ENCODE measurements at places on chromosomes 5 and 9.

DNA sequence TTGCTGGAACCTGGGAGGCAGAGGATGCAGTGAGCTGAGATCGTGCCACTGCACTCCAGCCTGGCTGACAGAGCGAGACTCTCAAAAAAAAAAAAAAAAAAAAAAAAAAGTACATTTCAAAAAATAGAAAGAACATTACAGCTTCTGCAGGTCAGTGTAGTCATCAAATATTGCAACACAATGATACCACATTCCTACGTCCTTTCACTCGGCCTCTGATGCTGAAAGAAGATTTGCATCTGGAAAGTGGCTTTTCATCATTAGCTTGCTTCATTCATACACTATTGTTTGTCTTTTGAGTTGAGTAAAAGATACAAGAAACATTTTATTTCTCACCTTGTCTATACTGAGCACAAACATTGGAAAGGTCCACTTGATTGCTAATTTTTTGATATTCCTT lies 59.6 kb upstream of the CPLANE1 start:
- H3K4me1 ChIP-seq = no peaks in the 10 kb centered on the region
- H3K27ac ChIP-seq = no peak overlapping the region
- peaks cover 17% of the 10 kb centered on the region for H3K36me3 ChIP-seq
- no peak overlapping the region for H3K4me3 ChIP-seq

- no peaks in the 10 kb centered on the region for H3K4me1 ChIP-seq
- no peak overlapping the region for H3K4me3 ChIP-seq
- DNase-seq = no peak
- H3K27ac ChIP-seq = no peak overlapping the region
- H3K27me3 ChIP-seq = no peaks in the 10 kb centered on the region
- H3K36me3 ChIP-seq = peaks cover 1% of the 10 kb centered on the region
These were observed 46.8 kb upstream of the OTULINL start for GRCh38 chr5:14534773-14535172.

DNA sequence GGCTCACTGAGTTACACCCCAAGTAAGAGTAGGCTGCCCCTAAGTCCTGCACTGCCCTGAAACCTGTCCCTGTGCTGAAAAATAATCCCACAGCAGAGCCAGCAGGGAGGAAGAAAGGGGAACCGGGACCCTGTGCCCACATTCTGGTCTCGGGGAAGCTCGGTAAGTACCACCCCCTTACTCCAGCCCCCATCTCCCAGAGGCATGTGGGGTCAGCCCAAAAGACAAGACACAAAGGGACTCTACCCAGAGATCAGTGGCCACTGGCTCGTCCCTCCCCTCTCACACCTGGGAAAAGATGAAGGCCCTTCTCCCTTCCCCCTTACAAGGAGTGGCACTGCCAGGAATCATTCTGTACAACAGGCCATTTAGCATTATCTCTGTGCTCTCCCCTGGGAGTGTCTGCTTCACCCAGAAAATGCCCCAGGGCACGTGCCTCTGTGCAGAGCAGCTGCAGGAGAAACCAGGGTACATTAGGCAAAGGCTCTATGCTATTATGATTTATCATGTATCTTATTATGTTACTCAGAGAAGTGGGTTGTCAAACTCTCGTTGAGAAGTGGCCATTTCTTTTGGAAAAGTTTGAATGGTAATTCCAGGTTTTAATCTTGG lies 71.3 kb downstream of the NDFIP1 start:
- H3K4me1 ChIP-seq = peaks cover 4% of the 10 kb centered on the region
- peaks cover 10% of the 10 kb centered on the region for H3K27me3 ChIP-seq
- DNase-seq = no peak
- H3K36me3 ChIP-seq = no peaks in the 10 kb centered on the region

- H3K27me3 ChIP-seq = no peaks in the 10 kb centered on the region
- DNase-seq = no peak
- H3K4me1 ChIP-seq = peaks cover 7% of the 10 kb centered on the region
These were observed 127.0 kb upstream of the CACNA1B start for GRCh38 chr9:137750566-137750965.

DNA sequence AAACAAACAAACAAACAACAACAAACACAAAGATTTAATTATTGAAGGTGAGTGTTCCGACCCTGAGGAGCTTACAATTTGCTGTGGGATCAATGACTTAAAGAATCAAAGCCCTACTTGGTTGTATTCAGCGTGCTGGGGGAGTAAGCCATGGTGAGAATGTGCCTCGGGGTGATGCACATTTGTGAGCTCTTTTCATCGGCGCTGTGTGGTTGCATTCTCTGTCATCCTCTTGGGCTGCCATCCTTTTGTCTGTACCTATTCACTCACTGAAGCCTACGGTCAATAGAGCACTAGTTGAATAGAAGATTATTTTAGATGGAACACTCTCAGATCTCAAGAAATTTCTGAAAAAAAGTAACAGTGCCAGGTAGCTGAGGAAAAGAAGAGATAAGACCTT lies 203.9 kb downstream of the CTNND2 start:
- H3K27ac ChIP-seq = no peak overlapping the region
- peaks cover 6% of the 10 kb centered on the region for H3K36me3 ChIP-seq
- H3K4me1 ChIP-seq = peaks cover 6% of the 10 kb centered on the region
- no peak overlapping the region for H3K4me3 ChIP-seq

Data from progenitor cell of endocrine pancreas (in vitro differentiated cells).